ENCODE measurements at places on chromosomes 2 and 18.

GRCh38 chr2:236338495-236339184, 74.4 kb upstream of the ASB18 start:
- peak; percentile 42 for DNase-seq

GRCh38 chr2:195251214-195251613, 405.8 kb upstream of the SLC39A10 start:
- peak; percentile 88 for DNase-seq

GRCh38 chr2:130820279-130820861, 16.3 kb upstream of the ARHGEF4 start:
- no peak for DNase-seq

- no peak for DNase-seq
Measured at GRCh38 chr2:147161746-147162145, 683.1 kb upstream of the ACVR2A start.

DNA sequence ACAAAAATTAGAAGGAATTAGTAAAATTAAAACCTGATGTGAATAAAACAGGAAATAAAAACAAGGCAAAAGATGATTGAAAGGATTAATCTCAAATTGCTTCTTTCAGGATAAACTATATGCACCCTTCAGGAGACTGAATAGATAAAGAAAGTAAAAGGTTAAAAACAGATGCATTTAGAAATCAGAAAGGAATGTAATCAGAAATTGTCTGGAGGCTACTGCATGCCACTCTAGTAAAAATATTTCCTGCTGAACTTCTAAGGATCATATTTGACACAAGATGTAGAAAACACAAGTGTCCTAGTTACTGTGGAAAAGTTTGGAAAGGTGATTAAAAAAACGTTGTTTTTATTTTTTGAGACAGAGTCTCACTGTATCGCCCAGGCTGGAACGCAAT, 16.2 kb downstream of the CHCHD5 start:
- no peak for DNase-seq

- no peak for DNase-seq
Measured at GRCh38 chr2:61021228-61021660, 3.2 kb upstream of the PUS10 start.

GRCh38 chr2:234949762-234950434, 1.9 kb upstream of the SH3BP4 start:
- peak; percentile 85 for DNase-seq

DNA sequence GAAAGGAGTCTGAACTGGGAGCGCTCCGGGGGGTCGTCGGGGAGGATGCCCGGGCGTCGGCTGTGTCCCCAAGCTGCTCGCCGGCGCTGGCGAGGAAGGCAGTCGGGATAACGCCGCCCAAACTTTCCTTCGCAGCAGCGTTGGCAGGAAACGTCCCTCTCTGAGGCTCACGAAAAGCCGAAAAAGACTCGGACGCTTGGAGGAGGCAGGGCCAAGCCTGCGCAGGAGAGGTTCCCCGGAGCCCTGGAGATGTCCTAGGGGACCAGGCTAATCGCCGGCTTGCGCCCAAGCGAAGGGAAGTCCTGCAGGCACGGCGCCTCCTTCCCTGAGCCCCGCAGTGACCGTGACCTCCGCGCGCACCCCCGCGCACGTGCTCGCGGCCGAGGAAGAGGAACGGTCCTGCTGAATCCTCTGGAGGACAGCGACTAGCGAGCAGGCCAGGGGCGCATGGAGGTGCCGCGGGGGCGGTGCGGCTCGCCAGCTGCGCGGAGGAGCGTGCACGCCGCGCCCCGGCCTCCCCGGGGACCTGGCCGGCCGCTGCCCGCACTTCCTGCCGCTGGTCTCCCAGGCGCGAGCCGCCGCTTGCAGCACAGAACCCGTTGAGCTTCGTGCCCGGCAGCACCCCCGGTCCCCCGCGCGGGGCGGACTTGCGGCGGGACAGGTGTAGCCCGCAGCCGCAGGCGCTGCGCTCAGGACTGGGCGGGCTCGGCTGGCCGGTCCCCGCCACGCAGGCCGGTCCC, at the start of gene SH3RF3:
TSS of gene SH3RF3 (plus strand) at position 590 of the 740 bp plus-strand sequence.
- peak; percentile 57 for DNase-seq

DNA sequence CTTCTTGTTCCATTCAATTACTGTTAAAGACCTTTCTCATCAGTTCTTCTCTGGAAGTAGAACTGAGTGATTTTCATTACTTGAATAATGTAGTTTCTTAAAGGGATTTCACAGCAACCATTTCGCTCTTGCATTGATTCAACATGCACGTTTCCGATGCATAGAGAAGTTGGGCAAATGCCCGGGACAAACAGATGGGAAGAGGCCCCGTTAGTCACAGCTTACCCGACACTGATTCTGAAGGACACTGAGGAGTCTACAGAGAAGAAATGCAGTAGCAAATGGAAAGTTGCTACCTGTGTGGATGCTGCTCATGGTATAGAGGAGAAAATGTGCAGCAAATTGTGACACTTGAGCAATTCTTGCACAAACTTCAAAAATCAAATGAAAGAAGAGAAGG, 32.3 kb upstream of the GCG start:
- no peak for DNase-seq

- DNase-seq = no peak
Measured at GRCh38 chr2:158315803-158316414, 140.6 kb downstream of the CCDC148 start.

Data from kidney tubule cell (primary cell).